Stimulated activated CD8-positive, alpha-beta memory T cell treated with anti-CD3 and anti-CD28 coated beads, Interleukin-4, amount 100 ng/mL, for 24 hours (primary cell): ENCODE measurements at places on chromosomes 3 and 15.

DNA sequence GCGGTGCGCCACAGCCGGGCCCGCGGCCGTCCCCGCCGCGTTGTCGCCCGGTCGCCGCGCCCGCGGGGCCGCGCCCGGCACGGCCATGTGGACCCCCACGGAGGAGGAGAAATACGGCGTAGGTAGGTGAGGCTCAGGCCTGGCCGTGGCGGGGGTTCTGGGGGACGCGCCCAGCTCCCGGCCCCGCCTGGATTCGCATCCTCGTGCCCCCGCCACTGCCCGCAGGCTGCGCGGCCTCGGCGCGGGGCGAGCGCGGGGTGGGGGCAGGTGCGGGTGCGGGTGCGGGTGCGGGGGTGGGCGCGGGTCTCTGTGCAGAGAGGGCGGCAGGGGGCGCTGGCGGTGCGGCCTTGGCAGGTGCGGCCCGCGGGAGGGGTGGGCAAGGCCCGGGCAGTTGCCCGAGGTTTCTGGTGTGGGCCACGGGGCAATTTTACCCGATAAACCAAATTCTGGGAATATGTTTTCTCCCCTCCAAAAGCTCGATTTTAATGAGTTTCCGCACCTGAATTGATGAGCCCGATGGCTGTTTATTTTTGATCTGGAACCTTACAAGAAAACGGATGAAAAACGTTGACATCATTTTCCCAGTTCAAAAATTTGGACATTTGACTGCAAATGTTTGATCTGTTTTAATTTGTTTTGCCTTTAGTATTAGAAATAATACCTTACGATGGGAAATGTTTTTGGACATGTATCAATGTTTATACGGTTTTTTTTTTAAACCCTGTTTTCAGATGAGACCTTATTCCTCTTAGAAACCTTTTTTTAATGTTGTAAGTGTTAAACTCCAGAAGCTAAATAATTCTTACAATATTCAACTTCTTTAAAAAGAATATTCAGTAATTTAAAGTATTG lies 678 bp downstream of the DOCK3 start:
- DNase-seq: peak; percentile 49

GRCh38 chr3:13077431-13078162 lies 4.4 kb upstream of the IQSEC1 start:
- DNase-seq: no peak

- DNase-seq: no peak
Measured at GRCh38 chr3:124520970-124521369, 209.3 kb upstream of the UMPS start.

DNA sequence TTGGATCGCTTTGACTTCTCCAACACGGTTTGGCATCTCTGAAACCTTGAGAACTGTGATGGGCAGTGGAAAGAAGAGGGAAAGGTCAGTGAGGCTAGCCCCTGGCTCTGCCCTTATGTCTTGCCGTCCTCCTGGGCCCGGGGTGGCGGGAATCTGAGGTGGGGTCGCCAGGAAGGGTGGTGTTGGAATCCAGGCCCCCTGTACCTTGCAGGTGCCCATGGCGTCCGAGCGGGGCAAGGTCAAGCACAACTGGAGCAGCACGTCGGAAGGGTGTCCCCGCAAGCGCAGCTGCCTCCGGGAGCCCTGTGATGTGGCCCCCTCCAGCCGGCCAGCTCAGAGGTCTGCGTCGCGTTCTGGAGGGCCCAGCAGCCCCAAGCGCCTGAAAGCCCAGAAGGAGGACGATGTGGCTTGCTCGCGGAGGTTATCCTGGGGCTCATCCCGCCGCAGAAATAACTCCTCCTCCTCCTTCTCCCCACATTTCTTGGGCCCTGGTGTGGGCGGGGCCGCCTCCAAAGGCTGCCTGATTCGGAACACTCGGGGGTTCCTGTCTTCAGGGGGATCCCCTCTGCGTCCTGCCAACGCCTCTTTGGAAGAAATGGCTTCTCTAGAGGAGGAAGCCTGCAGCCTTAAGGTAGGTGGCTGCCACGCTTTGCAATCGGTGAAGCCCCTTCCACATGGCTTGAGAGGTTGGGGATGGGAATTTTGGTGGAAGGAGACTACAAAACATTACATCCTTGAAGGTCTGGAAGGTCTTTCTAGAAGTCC lies 907 bp downstream of the TATDN2 start:
- peak; percentile 43 for DNase-seq

- no peak for DNase-seq
Measured at GRCh38 chr3:133246119-133246518, 153.7 kb upstream of the BFSP2 start.

DNA sequence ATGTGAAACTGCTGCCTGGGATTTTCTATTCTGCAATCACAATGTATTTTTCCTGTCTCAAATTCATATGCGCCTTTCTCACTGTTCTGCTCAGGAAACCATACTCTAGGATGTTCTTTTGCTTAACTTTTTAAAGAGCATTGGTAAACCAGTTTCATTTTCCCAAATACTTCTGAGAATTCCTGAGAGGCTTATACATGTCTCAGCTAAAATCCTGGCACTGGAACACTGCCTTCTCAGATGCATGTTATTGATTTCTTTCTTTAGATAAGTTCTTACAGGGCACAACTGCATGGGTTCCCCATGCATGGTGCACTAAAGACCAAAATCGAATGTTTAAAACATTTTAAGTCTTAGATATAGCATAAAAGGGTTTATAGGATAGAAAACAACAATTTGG lies 178.3 kb upstream of the PLSCR5 start:
- DNase-seq: no peak

DNA sequence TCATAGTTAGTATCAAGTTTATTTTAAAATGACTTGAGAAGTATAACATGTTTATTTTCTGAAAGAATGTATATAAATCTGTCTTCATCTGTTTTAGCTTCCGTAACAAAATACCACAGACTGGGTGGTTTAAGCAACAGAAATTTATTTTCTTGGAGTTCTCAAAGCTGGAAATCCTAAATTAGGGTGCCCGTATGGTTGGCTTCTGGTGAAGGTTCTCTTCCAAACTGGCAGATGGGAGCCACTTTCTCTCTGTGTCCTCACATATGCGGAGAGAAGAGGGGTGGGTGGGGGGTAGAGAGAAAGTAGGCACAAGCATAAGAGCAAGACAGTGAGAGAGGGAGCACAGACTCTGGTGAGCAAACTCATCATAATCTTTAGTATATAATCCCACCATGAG lies 142.3 kb downstream of the ZIC1 start:
- no peak for DNase-seq

- DNase-seq: no peak
Measured at GRCh38 chr3:133461291-133461690, 61.4 kb downstream of the BFSP2 start.

DNA sequence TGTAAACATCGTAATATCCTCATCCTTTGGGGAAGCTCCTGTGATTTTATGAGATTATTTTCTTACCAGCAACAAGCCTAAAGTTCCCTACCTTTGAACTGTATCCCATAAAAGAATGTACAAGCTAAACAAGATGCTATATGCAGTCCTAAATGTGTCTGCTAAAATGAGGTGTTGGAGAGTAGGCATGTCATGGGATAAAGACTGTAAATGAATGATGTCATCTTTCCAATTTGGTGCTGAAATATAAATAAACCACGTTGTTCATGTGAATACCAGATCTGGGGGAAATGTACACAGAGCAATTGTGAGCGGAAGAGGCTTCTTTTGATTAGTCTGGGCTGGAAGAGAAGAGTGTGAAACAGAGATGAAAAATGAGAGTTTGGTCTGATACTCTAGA lies 214.9 kb upstream of the WNT5A start:
- DNase-seq: no peak

- DNase-seq: no peak
Measured at GRCh38 chr3:10848261-10848660, 32.2 kb downstream of the SLC6A11 start.

DNA sequence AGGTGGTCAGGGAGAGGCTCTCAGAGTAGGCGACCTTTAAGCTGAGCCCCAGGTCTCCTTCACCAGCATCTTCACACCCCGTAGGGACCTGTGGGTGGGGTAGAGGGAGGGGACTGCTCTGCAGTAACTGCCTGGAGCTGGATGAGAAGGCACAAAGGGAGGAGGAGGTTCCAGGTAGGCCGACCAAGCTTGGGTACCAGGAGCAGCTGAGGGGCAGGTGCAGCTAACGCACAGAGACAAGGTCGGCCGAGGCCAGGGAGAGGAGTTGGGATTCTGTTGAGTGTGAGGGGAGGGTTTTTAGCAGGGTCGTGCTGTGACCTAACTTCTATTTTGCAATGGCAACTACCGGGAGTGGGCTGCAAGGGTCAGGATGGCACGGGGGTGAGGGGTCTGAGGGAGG lies 5.9 kb upstream of the GRIP2 start:
- no peak for DNase-seq

- DNase-seq: no peak
Measured at GRCh38 chr3:22861426-22861825, 341.7 kb upstream of the UBE2E2 start.

DNA sequence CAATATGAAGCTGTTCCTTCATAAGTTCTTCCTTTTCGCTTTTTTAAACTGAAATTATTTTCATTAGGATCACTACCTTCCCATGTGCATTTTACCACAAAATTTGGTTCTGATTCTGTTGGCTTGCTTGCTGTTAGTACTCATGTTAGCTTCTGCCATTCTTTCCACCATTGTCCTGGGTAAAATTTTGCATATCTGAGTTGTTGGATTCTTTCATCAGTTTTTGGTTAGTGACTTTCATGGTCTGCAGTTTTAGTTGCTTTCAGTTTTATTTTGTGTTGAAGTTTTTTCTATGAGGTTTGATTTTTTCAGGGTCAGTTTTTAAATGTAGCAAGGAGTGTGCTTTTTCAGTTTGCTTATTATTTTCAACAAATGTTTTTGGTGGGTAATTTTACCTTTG lies 71.9 kb downstream of the SMAD3 start:
- DNase-seq: no peak

- DNase-seq: no peak
Measured at GRCh38 chr3:83513677-83514076, 1445.1 kb upstream of the CADM2 start.

DNA sequence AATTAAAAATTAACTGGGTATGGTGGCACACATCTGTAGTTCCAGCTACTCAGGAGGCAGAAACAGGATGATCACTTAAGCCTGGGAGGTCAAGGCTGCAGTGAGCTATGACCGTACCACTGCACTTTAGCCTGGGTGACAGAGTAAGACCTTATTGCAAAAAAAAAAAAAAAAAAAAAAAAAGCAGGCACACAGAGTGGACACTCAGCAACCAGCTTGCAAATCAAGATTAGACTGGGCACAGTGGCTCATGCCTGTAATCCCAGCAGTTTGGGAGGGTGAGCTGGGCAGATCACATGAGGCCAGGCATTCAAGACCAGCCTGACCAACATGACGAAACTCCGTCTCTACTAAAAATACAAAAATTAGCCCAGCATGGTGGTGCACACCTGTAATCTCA lies 5.4 kb downstream of the CLN6 start:
- DNase-seq: no peak

- no peak for DNase-seq
Measured at GRCh38 chr3:147413686-147414389, 4.7 kb downstream of the ZIC1 start.

- DNase-seq: no peak
Measured at GRCh38 chr15:83115410-83115809, 8.0 kb downstream of the TM6SF1 start.

DNA sequence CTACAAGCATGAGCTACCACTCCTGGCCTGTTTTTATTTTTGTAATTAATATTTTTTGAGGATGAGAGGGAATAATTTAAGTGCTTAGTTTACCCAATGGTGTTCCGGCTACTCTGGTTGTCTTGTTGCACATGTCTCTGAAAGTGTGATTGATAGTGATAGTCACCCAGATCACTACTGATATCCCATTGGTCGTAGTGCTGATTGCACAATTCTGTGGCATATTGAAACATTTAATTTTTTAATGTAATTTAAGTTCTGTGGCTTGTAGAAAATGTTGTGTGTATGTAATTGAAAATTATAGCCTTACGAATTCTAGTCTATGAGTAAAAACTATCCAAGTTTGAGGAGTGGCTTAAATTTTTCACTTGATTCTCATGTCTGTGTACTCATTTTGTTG lies 11.9 kb downstream of the ARIH2 start:
- no peak for DNase-seq

GRCh38 chr3:2511356-2511755 lies 412.7 kb downstream of the CNTN4 start:
- DNase-seq: no peak

DNA sequence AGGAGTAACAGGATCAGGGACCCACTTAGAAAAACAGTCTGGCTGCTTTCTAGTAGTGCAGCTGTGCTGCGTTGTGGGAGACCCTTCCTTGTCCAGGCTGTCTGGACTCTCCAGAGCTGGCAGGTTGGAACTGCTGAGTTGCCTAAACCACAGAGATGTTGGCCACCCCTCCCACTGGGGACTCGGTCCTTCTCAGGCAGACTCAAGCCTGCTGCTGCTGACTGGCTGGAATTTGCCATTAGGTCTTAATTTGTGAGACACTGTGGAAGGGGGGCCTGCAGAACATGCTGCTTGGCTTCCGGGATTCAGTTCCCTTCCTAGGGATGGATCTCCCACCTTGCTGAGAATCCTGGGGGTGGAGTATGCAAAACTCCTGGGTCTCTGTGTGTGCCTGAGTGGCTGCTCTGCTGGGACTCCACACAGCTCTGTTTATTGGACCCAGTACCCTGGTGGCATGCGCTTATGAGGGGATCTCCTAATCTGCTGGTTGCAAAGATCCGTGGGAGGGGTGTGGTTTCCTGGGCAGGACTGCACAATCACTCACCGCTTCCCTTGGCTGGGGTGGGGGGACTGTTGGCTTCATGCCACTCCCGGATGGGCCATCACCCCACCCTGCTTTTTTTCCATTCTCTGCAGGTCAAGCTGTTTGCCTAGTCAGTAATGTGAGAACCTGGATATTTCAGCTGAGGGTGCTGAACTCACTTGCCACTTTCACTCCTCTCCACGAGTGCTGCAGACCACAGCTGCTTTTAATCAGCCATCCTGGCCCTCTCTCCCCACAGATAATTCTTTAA lies 150.5 kb downstream of the CFAP20DC start:
- peak; percentile 28 for DNase-seq

DNA sequence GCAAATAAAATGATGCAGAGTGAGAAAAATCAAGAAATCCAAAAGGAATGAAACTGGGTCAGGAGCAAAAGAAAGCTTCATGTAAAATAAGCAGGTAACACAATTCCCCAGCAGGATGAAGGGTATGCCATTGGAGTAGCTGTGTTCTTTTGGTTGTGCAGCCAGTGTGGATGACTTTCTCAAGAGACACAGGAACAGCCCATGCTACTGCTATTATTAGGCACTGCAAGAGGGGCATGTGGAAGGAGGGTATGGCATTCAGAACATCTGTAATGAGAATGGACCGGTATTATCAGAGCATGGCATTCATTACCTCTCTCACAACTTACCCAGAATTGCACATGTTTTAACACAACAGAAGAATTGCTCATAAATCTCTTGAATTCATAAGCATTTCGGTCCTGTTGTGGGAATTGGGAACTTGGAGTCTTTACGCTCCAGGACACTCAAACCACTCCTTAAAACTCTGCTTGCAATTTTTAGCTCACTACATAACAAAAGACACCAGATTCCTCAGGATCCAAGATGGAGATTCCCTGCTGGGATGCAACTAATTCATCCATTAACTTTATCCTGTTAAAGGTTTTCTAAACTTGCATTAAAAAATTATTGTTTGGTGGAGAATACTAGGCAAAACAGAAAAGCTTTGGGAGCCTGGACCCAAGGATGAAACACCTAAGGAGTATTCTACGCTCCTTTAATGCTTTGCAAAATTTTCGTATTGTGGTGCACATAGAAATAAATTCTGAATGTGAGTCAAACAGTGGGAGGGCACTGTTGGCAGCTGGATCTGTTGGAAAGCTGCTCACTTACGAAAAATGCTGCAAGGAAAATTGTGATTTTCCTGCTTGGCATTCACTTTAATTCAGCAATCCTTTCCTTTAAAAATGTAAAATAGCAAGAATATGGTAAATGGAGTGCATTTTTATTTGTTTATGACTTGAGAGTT lies 34.6 kb upstream of the CDIN1 start:
- no peak for DNase-seq
